ENCODE measurements at places on chromosomes 16 and 17. TPM values are rescaled to one million over a fixed set of nuclear protein-coding genes. Genes with fewer than 3 reads are reported as not detected.

SIAH1 gene
- total RNA-seq, result 36.4 TPM

GRCh38 chr17:3981455-3981854 is 17.2 kb upstream of the ATP2A3 start:
- no peak for DNase-seq

- no peak for DNase-seq
Measured at GRCh38 chr16:22428654-22429053, 54.2 kb upstream of the CDR2 start.

DNA sequence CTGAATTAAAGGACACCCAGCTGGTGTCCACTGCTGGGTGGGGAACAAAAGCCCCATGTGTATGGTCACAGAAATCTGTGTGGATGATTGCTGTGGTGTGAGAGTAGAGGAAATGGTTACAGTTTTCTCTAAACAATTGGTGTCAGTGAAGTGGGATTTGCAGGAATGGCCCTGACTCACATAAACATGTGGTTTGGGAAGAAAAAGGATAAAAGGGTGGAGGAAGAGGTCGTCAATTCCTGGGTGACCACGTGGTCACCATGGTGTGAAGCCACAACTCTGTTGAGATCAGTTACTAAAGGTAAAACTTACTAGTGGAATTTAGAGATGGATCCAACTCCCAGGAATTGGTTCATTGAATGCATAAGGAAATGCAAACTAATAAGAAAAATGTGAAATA is 3.6 kb upstream of the TUBG2 start:
- DNase-seq, result no peak

- DNase-seq, result no peak
Measured at GRCh38 chr16:25138130-25138529, 26.6 kb downstream of the LCMT1 start.

GRCh38 chr16:56950881-56951771 is 10.6 kb upstream of the CETP start:
- DNase-seq, result peak; percentile 30

Data from T-helper 17 cell (primary cell).